Activated naive CD4-positive, alpha-beta T cell (primary cell): ENCODE measurements at places on chromosomes 1 and 21.

DNA sequence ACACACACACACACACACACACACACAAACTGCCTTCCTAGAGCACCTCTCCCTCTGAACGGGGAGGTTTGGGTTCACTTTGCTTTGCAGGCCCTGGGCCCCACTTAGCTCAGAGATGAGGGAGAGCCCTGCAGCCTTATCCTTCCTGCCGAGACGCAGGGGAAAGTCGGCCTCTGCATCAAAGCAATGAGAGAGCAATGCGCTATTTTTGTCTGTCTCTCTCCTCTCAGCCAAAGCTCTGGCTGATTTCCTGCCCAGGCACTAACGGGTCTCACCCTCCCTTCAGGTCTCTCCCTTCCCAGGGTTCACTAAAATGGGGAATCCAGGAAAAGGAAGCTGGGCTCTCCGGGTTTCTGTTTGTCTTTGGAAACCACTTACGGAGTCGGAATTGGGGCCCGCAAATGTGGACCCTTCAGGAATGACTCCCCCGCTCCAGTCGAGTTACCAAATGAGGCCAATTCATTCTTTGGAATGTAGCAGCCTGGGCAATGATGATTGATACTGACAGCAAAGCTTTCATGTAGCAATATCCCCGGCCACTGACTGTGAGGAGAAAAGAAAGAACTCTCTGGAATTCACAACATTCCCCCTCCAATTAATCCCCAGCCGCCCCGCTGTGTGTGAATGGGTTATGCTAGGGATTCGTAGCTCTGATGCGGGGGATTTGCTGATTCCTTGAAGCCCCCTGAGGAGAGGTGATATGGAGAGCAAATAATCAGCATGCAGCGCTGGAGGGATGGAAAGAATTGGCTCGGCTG is 61.5 kb upstream of the WLS start:
- no peak for DNase-seq

DNA sequence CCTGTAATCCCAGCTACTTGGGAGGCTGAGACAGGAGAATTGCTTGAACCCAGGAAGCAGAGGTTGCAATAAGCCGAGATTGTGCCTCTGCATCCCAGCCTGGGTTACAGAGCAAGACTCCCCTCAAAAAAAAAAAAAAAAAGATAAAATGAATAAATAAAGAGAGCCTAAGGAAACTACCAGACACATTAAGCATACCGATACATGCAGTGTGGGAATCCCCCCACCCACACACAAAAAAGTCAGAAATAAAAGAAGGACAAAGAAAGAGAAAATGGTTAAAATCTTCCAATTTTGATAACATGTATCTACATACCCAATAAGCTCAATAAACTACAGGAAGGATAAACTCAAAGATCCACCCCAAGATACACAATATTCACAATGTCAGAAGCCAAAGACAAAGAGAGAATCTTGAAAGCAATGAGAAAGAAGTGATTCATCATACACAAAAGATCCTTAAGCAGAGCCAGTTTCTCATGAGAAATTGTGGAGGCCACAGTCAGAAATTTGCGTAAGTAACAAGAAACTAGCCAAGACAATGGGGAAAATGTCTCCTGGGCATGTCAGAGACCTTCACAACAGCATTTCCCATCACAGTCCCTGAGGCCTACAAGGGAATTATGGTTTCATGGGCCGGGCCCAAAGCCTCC is 1197.0 kb downstream of the AMY1C start:
- no peak for DNase-seq

DNA sequence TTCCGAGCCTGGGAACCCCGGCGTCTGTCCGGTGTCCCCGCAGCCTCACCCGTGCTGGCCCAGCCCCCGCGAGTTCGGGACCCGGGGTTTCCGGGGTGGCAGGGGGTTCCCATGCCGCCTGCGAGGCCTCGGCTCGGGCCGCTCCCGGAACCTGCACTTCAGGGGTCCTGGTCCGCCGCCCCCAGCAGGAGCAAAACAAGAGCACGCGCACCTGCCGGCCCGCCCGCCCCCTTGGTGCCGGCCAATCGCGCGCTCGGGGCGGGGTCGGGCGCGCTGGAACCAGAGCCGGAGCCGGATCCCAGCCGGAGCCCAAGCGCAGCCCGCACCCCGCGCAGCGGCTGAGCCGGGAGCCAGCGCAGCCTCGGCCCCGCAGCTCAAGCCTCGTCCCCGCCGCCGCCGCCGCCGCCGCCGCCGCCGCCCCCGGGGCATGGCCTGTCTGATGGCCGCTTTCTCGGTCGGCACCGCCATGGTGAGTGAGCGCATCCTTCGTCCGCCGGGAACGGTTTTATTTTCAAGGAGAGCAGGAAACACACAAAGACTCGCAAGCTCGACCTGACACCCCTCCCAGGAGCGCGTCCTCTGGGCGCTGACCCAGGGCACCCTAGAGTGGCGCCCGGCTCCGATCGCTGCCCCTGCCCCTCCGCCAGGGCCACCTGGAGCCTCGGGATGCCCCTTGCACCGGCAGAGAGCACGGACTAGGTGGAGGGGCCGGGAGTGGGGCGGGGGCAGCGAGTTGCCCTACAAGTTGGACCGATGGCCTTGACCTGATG is at the start of gene ABCG1:
ABCG1 (plus strand) TSS at position 305 of the 770 bp plus-strand sequence; CDS start at position 428, 123 bp downstream.
- DNase-seq: no peak

GRCh38 chr1:47682786-47683350 is 245.0 kb downstream of the FOXD2 start:
- no peak for DNase-seq

GRCh38 chr21:45155910-45156309 is 81.5 kb downstream of the ADARB1 start:
- DNase-seq: no peak

- no peak for DNase-seq
Observed at GRCh38 chr1:171286032-171286705, 27.8 kb upstream of the FMO4 start.

- no peak for DNase-seq
Observed at GRCh38 chr1:178465011-178465410, 31.8 kb downstream of the CLEC20A start.

DNA sequence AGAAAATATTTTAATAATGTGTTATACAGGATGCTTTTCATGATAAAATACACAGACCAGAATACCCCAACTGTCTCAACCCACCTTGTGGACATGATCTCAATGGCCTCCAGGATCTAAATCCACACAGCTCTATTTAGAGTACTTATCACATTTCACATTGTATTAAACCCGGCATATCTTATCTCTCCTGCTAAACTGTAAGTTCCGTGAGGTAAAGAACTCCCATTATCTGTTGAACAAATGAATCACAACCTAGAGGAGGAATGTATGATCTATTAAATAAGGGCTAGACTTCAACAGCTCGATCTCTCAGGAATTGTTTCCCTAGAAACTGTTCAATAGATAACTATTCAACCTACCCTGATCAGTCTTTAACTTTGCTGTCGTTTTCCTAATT is 6.9 kb downstream of the ETV3 start:
- no peak for DNase-seq

DNA sequence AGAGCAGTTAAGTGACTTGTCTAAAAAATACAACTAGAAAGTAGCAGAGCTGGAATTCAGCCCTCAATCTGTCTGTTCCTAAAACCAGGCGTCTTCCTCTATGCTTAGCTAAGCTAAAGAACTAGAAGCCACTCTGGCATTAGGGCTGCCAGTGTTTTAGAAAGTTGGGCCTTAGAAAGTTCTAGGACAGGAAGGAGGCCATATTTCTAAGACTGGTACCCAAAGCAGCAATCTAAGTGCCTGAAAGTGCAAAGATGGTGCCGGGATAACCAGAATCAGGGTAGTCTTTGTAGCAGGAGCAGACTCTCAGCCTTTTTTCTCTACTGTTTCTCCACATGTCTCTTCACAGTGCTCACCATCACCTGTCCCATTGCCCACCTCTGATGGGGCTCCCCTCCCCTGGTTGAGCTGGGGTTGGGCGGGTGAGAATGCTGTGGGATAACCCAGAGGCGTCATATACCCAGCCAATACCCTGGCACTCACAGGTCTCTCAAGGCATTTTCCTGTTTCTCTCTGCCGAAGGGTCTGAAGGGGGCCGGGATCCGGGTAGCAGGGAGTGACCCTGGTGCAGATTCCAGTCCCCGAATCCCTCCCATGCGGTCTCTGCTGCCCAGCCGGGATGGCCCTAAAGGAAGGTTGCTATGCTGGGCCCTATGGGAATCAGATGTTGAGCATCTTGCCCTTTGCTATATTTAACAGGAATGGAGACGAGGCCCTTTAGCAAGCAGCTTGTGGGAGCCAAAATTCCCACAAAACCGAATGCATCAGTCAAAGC is 1.1 kb upstream of the RCSD1 start:
- no peak for DNase-seq

GRCh38 chr1:30422251-30422650 is 301.1 kb downstream of the MATN1 start:
- DNase-seq: no peak

GRCh38 chr1:78170859-78171258 is 125.1 kb downstream of the GIPC2 start:
- DNase-seq: no peak

GRCh38 chr1:211229365-211229759 is 29.8 kb upstream of the RCOR3 start:
- DNase-seq: no peak

GRCh38 chr1:15722411-15722810 is 13.6 kb upstream of the SLC25A34 start:
- DNase-seq: no peak

GRCh38 chr1:205604825-205605505 is 26.8 kb downstream of the ELK4 start:
- no peak for DNase-seq

GRCh38 chr1:15598436-15598835 is 13.6 kb upstream of the AGMAT start:
- DNase-seq: no peak
